Stimulated activated CD8-positive, alpha-beta memory T cell treated with anti-CD3 and anti-CD28 coated beads, Interleukin-2, amount 100 ng/mL, for 1 hour (primary cell): ENCODE measurements at places on chromosomes 4 and X.

GRCh38 chr4:181766061-181766548 lies 477.1 kb upstream of the TENM3 start:
- DNase-seq, result no peak

DNA sequence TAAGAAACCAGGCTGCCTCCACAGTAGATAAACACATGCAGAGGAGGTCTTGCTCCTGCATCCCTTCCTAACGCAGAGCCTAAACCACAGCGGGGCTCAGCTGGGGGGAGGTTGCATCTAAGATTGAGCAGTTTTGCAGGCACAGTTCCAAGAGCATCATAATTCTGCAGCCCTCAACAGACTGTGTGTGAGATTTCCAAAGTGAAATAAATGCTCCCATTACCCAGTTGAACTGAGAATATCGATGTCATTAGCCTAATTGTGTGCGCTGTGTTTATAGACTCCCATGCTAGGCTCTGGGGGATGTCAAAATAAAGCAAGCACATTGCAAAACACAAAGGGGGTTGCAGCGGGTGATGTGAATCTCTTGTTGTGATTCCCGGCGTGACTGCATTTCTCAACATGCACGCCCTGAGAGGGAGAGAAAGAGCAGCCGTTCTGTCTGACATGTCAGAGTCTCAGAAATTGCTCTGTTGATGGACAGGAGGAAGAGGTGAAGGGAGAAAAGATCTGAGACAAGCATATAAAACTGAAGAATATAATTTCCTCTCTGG lies 150.0 kb upstream of the PSAPL1 start:
- DNase-seq, result no peak

- no peak for DNase-seq
Observed at GRCh38 chr4:68337004-68337403, 12.9 kb downstream of the YTHDC1 start.

DNA sequence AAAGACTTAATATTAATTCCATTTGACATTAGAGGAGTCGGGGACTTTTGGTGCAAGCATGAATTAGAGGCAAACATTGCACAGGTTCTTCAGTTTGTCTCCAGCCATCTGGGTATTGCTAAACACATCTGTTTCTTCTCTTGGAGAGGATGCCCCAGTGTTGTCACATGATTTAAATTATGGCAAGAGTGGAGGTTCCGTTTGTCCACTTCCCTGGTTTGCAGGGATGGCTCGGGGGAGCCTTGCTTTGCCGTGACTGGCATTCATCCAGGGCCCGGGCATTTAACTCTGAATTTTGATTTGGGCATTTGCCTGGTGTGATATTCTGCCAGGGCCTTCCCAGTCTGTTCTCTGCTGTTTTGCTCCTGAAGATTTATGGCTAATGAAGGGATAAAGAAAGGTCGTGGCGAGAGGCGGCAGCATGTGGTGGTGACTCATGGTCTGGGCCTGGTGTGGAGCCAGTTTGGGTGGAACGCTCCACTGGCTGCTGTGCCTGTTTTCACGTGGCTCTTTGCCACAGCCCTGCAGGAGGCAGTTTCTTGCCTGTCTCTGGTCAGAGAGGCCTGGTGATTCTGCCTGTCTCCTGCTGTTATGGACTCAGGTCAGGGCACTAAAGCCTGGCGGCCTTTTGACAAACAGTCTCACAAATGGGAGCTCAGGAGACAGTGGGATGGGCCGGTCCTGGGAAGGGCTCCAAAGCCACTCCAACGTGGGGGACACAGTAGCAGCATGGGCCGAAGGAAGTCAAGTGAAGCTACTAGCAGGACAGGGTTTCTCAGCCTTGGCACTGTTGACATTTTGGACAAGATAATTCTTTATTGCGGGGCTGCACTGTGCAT lies 99.4 kb upstream of the PGRMC2 start:
- no peak for DNase-seq

DNA sequence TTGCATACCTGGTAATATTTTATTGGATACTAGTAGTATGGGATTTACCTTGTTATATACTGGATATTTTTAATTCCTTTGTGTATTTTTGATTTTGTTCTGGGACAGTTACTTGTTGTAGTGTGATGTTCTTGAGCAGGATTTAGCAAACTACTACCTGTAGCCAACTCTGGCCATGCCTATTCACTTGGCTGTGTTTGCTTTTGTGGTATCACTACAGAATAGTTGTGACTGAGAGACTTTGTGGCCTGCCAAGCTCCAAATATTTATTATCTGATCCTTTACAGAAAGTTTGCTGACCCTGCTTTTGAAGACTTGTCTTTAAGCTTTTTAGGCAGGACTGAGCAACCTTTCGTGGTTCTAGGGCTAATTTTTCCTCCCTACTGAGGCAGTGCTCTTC lies 17.8 kb downstream of the ZCCHC4 start:
- DNase-seq, result no peak

- no peak for DNase-seq
Observed at GRCh38 chr4:41360921-41361793, 104.4 kb downstream of the UCHL1 start.

DNA sequence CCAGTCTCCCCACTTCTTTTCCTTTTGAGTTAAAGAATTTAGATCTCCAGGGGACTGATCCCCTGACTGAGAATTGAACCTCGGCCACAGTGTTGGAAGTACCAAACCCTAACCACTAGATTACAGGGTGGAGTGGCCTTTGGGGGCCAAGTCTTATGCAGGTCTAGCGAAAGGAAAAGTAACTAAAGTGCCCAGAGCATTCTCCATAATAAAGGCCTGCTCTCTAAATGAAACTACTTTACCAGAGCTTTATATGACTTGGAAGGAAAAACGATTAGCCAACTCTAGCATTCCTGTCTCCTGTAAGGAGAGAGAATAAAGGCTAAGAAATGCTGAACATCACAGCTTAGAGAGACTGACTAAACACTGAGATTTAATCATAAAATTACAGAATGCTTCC lies 788.0 kb downstream of the C4orf33 start:
- DNase-seq, result no peak

GRCh38 chr4:175944126-175944910 lies 121.3 kb upstream of the WDR17 start:
- DNase-seq, result no peak

DNA sequence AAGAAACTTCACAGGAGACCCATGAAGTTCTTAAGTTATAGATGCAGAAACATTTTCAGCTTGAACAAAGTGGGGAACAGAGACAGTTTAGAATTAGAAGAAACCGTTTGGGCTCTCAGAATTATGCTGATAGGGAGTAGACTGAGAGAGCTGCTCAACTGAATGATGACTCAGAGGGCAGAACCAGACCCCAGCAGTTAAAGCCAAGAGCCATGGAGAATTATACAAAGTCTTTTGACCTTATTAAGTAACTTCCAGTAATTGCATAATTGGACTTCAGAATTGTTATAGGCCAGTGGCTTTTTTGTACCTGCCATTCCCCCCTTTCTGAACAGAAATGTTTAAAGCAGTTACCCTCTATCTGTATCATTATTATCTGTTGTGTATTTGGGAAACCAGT lies 642.1 kb downstream of the CCSER1 start:
- DNase-seq, result no peak

- DNase-seq, result no peak
Observed at GRCh38 chr4:174274436-174274835, 9.0 kb downstream of the FBXO8 start.

DNA sequence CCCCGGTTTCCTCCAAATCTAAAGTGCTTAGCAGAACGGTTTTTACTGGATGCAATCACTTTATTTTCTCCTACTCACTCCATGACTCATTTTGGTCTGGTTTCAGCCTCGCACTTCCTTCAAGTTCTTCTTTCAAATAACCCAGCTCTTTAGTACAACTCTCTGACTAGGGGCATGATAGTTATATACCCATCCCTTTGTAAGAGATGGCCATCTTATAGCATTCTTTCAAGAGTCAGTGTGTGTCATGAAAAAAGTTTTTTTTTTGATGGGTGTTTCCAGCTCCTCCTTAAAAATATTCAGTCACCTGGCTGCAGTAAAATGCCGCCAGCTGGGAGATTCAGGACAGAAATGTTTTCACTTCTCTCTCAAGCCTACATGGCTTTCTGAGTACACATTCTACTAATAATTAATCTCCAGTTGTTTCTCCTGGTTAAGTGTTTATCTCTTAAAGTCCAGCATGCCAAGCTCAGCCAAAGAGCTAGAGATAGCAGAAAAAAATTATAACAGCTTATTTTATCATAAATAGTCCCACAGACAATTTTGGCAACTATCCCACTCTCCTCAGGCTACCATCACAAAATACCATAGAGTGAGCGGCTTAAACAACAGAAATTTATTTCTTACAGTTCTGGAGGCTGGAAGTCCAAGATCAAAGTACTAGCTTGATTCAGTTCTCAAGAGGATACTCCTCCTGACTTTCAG lies 139.3 kb downstream of the GASK1B start:
- DNase-seq, result no peak

DNA sequence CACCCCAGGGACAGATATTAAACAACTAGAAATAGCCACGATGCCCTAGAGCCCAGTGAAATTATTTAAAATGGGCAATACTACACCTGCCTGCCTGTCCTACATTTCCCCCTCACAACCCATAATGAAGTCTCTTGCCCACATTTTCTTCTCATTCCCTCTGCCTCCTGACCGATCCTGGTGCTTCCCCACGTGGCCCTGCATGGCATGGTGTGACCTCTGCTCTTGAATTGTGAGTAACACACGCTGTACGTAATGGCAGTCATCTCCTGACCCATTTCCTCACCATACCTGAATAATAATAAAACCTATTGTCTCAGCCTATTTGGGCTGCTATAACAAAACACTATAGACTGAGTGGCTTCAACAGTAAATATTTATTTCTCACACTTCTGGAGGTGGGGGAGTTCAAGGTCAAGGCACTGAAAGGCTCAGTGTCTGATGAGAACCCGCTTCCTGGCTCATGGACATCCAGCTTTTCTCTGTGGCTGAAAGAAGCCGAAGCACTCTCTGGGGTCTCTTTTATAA lies 77.0 kb upstream of the ENPP6 start:
- no peak for DNase-seq

DNA sequence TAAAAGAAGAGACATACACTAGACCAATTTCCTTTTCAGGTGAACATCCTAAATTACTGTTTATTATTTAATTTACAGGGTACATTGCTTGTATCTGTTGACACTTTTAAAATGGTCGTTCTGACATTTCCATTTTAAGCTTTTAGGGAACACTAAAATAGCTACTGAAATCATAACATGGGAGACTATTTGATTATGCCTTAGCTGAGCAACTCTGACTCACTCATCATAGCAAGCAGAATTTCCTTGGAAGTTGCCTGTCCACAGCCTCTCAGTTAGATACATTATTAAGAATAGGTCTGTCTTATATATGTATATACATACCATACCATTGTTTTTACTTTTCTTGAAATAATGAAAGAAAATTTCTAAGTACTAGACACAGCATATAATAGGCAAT lies 22.0 kb downstream of the GUCY1B1 start:
- DNase-seq, result no peak

DNA sequence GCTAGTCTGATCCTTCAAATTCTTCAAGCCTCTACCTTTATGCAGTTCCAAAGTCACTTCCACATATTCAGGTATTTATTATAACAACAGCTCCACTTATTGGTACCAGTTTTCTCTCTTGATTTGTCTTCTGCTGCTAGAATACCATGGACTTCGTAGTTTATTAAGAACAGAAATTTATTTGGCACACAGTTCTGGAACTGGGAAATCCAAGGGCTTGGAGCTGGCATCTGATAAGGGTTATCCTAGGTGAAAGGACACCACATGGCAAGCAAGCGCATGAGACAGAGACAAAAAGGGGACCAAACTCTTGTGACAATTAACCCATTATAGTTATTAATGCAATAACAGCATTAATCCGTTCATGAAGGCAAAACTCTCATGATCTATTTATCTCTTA lies 600.5 kb upstream of the ATOH1 start:
- no peak for DNase-seq

DNA sequence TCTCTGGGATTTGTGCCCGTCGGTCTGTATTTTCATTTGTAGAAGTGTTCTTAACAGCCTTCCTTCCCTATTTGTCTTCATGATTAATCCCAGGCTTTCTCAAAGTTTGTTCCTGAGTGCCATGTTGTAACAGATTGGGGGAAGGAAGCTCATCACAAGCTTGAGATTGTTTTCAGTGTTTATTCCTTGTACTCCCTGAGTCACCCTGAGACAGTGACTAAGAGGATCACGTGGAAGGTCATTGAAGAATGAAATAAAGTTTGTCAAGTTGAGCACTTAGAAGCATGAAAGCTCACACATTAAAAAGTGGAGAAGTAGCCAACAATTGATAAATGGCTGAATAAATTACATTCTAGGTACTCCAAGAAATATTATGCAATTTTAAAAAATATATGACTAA lies 153.5 kb upstream of the FAM241A start:
- DNase-seq, result no peak

- no peak for DNase-seq
Observed at GRCh38 chr4:172648471-172648870, 520.1 kb upstream of the GALNT7 start.

- peak; percentile 14 for DNase-seq
Observed at GRCh38 chr4:15729910-15730533, 27.2 kb downstream of the BST1 start.

DNA sequence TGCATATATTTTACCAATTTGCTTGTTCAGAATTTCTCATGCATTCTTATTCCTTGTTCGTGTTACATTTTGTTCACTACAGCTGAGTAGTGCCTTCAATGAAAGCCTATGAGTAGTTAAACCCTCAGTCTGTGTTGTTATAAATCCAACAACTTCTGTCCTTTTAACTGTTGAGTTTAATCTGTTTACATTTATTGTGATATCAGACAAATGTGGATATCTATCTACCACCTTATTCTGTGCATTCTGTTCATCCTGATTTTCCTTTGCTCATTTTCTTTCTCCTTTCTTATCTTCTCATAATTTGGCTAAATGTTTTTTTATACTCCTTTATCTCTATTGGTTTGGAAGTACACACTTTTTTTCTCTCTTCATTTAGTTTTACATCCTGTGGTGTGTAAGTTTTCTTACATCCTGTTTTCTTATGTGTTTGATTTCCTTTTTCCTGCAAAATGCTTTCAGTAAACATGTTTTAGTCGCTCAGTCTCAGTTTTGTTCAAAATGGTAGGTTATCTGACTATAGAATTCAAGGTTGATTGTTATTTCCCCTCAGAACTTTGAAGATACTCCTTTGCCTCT lies 54.2 kb downstream of the CASP6 start:
- DNase-seq, result no peak

- no peak for DNase-seq
Observed at GRCh38 chr4:29390921-29391320, 1329.2 kb upstream of the PCDH7 start.

DNA sequence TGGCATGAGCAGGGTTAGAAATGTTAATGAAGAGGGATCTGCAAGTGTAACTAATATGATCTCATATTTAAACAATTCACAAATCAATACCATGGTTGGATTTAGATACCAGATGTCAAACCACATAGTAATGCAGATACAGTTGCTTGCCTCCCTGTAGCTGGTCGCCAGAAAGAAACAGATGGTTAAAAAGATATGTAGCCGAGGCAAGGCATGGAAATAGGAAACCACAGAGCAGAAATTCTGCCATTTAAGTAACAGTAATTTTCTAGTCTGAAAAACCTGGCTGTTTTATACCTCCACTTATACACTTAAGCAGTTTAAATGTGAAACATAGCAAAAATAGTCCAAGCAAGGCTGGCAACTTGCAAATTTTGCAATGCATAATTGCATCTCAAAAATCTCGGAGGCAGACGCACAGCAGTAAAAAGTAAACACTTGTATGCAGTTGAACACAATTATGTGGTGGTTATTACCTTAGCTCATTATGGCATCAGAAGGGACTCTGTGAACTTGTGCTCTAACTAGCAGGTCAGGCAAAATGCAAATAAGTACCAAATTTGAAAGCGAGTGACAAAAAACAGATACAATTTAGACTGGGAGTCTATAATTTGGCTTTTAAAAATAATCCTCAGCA lies 126.8 kb downstream of the NAA11 start:
- DNase-seq, result no peak

GRCh38 chrX:147832707-147833348 lies 78.9 kb upstream of the FMR1 start:
- no peak for DNase-seq
